ENCODE measurements at places on chromosomes 3 and 15. TPM values are rescaled to one million over a fixed set of nuclear protein-coding genes. Genes with fewer than 3 reads are reported as not detected.

ULK4 gene
- total RNA-seq, result 31.4 TPM

C2CD4B gene
- total RNA-seq, result 5.7 TPM

MYO5C gene
- total RNA-seq, result 18.4 TPM

HTR3E gene
- not detected for total RNA-seq

MOBP gene
- total RNA-seq, result not detected

GPR160 gene
- 61.7 TPM for total RNA-seq

CDHR4 gene
- not detected for total RNA-seq

GNAI2 gene
- total RNA-seq, result 125 TPM

UNC13C gene
- 67.3 TPM for total RNA-seq

RFTN1 gene
- 44.2 TPM for total RNA-seq

PRTG gene
- total RNA-seq, result 34.4 TPM

LSAMP gene
- total RNA-seq, result 52.5 TPM

GOLGA6L7 gene
- not detected for total RNA-seq

ROPN1B gene
- total RNA-seq, result 0.66 TPM

MEGF11 gene
- total RNA-seq, result 17.7 TPM

LRRC49 gene
- total RNA-seq, result 63.4 TPM

TM4SF4 gene
- total RNA-seq, result not detected

HCLS1 gene
- total RNA-seq, result 7.0 TPM

LYSMD2 gene
- total RNA-seq, result 11.4 TPM

CD200R1 gene
- 2.0 TPM for total RNA-seq

ASB14 gene
- total RNA-seq, result 0.33 TPM

SIDT1 gene
- total RNA-seq, result 4.8 TPM

CLDN11 gene
- total RNA-seq, result 16.8 TPM

RTP3 gene
- not detected for total RNA-seq

POLQ gene
- total RNA-seq, result 5.6 TPM

DPPA2 gene
- not detected for total RNA-seq

ACKR4 gene
- total RNA-seq, result 6.6 TPM

GABRB3 gene
- 44.0 TPM for total RNA-seq

PLAAT1 gene
- 4.5 TPM for total RNA-seq

KCNMB2 gene
- total RNA-seq, result 7.8 TPM

EAF2 gene
- 16.3 TPM for total RNA-seq

FYTTD1 gene
- total RNA-seq, result 69.6 TPM

CCDC14 gene
- 125 TPM for total RNA-seq

ANKRD34C gene
- total RNA-seq, result 0.22 TPM

KLHDC8B gene
- 49.9 TPM for total RNA-seq

ZNF770 gene
- total RNA-seq, result 70.0 TPM

SPG21 gene
- total RNA-seq, result 77.7 TPM

PEX5L gene
- 22.8 TPM for total RNA-seq

ARID3B gene
- 27.1 TPM for total RNA-seq

TTLL13 gene
- not detected for total RNA-seq

C15orf62 gene
- total RNA-seq, result 1.1 TPM

AADACL2 gene
- total RNA-seq, result 1.3 TPM

PAK6 gene
- 5.4 TPM for total RNA-seq

IL5RA gene
- total RNA-seq, result 0.44 TPM

All from camera-type eye (tissue), 1 donor.